ENCODE measurements at places on chromosomes 2 and 18.

- no peak for DNase-seq
These were observed 31.9 kb upstream of the CDH2 start for GRCh38 chr18:28208712-28209265.

DNA sequence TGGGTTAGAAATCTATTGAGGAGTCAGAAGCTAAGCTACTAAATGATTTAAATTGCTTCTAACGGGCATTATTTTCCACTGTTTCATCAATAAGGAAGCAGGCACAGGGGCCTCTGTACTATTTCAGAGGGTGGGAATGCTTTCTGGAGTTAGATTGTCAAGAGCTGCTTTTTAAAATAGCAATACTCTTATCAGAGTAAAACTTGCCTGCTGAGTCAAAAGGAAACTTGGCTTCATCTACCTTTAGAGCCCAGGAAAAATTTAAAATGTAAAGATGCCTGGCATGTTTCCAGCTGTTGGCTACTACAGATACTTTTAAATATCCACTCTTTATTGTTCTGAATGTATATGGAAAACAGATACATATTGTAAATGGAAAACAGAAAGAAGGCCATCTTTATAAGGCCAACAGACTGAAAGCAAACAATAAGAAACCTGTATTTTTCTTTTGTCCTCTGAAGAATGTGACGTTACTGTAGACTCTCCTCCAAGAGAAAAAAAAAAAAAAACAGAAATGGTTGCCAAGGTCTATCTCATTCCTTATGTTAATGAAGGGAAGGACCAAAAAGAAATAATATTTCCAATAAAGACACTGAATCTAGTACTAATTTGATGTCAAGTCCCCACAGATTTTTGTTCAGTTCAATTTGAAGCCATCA is 79.1 kb downstream of the FIGN start:
- peak; percentile 52 for DNase-seq

- DNase-seq, result no peak
These were observed 235.4 kb upstream of the SLC14A2 start for GRCh38 chr18:45379903-45380302.

- DNase-seq, result no peak
These were observed 248.8 kb downstream of the AGPS start for GRCh38 chr2:177641331-177641730.

DNA sequence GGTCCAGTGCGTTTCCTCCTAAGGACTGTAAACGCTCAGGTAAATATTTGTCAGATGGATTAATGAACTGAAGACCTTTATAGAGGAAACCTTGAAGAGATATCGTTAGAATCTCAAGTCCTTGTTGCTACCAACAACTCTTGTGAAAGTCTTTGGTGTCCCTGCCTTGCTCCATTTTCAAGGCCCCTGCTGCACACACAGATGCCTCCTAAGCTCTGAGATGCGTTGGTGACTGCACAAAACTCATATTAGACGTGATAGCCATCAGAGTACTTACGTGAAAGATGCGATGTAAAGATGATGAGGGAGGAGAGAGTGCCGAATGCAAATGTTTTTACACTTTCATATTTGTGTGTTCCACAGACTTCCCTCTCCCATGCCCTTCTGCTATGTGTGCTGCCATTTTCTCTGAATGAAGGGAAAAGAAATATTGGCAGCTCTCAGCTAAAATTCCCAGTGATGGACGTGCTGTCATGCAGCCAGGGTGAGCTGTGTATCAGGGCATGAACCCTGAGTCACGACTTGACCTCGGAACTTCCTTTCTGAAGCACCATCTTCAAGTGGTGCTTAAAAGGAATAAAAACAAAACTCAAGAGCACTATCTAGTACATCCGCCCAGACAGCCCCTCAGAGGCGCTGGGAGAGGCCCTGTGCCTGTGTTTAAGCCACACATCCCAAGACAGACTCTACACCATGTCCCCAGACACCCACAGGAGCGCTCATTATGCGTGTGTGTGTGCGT is 117.4 kb downstream of the FAM210A start:
- DNase-seq, result no peak

DNA sequence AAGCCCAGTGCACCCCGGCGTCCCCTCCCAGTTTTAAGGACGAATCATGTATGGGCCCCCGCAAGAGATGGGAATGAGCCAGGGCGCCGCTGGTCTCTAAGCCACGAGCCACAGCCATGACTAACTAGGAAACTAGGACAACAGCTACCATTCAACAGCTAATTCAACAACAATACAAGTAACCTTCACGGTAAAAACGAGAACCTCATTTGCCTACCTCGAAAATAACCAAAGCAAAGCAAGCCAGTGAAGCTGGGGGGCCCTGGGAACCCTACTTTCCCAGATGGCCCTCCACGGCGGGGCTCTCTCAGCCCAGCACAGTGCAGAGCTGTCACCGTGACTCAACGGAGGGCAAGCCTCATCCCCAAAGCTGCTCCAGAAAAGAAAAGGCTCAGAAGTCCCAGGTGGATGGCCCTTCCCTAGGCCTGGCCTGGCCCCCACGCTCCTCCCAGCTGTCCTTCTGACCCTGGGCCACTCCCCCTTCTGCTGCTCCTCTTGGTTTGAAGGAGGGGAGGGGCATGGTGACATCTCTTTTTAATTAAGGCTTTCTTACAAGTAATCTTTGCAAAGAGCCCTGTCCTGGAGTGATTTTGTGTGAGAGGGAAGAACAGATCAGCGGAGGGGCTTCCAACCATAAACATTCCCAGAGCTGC is 126.3 kb downstream of the HDAC4 start:
- peak; percentile 84 for DNase-seq

DNA sequence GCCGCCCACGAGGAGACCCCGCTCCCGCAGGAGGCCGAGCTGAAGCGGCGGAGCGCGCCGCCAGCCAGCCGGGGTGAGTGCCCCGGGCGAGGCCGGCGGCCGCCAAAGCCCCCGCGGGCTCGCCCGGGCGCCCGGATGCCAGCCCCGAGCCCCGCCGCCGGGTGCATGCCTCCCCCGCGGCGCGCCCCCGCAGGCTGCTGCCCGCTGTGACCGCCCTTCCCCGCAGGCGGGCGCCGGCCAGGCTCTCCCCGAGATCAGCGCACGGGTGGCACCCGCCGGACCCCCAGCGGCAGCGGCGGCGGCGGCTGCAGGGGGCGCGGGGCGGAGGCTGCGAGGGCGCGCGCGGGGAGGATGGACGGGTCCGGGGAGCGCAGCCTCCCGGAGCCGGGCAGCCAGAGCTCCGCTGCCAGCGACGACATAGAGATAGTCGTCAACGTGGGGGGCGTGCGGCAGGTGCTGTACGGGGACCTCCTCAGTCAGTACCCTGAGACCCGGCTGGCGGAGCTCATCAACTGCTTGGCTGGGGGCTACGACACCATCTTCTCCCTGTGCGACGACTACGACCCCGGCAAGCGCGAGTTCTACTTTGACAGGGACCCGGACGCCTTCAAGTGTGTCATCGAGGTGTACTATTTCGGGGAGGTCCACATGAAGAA is 470 bp downstream of the KCNF1 start:
- DNase-seq, result no peak

GRCh38 chr2:74290066-74290465 is 53.1 kb downstream of the SLC4A5 start:
- no peak for DNase-seq

- no peak for DNase-seq
These were observed 76.0 kb upstream of the CTDP1 start for GRCh38 chr18:79603321-79604204.

DNA sequence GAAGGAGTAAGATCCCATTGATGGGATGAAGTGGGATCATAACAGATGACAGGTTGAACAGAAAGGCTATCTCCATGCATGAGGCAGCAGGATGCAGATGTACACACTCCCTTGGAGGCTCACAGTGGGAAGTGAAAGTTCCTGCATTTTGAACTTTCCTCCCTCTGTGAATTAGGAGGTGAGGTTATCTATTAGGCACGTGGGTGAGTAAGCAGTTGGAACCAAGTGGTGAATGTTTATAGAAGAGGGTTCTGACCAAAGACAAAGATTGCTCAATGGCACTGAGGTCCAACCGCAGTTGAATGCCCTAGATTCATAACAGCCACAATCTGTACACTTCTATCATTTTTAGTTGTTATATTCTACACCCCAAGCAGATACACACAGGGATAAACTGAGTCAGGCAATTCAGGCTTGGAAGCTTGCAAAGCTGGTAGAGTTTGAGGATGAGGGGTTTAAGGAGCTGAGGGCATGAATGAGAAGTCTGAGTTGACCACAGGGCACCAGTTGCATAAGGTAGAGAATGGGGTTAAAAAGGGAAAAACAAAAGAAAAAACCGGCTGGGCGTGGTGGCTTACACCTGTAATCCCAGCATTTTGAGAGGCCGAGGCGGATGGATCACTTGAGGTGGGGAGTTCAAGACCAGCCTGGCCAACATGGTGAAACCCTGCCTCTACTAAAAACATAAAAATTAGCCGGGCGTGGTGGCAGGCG is 7.1 kb upstream of the KCMF1 start:
- DNase-seq, result peak; percentile 81

- DNase-seq, result no peak
These were observed 54.5 kb downstream of the SKA1 start for GRCh38 chr18:50429207-50429948.

- peak; percentile 20 for DNase-seq
These were observed 226.3 kb downstream of the CCDC85A start for GRCh38 chr2:56410140-56410539.

GRCh38 chr2:142951190-142952007 is 73.9 kb downstream of the KYNU start:
- no peak for DNase-seq

DNA sequence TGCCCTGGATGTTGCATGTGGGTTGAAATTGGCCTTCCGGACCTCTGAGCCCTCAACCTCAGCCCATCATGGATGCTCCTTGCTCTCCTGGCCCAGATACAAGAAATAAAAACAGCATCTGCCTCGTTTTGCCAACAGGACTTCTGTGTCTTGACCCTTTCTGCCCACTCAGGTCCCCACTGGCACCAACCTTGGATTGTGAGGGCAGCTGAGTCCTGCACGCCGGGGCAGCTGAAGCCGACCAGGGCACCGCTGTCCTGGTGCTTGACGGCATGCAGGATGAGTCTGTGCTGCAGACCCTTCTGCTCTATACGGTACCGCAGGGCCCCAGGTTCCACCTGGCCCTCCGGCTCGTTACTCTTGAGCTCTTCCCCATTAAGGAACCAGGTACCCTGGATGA is 4.7 kb downstream of the OBSL1 start:
- no peak for DNase-seq

DNA sequence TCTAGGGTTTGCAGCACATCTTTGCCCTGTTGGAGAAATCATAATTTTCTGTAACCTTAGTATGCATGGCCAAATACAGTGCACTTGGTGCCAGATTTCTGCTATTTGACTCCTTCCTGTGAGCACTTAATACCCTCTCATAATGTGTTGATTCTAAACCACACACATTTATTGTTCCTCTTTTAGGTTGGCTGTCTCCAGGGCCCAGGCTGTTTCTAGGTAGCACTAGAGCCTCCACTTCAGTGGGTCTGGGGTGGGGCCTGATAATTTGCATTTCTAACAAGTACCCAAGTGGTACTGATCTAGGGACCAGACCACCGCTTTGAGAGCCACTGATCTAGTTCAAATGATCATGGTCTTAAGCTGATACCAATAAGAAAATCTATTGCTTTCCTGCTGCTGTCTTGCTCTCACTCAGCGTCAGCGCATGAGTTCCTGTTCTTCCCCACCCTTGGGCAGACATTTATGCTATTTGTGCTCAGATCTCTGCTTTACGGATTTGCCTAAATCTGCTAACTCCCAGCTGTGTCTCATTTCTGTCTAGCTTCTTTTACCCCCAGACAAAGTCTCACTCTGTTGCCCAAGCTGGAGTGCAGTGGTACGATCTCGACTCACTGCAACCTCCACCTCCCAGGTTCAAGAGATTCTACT is 7.4 kb downstream of the PTRHD1 start:
- DNase-seq, result no peak

DNA sequence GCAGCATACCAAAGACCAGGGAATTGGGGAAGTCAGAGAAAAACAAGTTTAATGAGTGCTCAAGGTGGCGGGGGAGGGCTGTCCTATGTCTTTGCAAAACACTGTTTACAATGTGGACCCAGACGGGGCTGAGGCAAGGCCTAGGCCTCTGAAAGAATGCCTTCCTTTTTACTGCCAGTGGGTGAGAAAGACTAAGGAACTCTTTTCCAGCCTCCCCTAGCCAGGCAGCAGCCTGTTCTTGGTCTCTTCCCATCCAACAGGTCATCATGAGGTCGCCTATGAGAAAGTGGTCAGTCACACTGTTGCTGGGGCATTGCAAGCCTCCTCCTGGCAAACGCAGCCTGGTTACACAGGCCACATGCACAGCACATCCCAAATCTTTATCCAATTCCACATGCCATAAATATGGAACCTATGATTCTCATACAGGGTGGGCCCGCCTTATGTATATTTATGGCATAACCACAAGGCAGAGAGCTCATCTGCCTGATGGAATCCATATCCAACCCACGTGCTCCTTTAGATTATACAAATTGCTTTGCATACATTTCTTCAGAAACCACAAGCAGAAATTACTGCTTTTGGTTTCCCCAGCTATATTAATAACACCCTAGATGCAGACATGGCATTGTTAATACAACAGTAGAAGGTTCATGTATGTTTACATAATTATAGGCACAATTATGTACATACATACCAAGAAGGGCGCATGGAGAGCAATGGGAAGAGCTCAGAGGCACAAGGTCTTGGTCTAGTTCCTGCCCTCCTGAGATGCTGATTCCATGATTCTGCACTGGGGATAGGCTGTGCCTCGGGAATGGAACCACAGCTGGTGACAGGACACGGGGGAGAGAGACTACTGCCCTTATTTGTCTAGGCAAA is 48.6 kb downstream of the NRP2 start:
- DNase-seq, result peak; percentile 44

DNA sequence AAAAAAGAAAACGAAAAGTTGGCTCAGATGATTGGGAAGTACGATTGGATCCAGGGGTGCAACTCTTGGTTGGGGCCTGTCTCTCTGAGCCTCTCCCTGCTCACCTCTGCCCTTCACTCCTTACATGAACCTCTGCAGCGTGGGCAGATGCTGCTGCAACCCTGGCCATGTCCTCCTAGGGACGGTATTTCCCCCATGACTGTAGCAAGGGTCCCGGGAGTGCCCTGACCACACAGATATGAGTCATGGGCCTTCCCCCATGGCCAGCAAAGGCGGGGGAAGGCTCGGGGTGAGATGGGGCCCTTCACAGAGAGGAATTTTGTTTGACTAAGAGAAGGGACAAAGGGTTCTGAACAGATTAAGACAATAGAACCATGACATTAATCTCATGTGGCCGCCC is 129.0 kb downstream of the NCK2 start:
- DNase-seq, result peak; percentile 84

DNA sequence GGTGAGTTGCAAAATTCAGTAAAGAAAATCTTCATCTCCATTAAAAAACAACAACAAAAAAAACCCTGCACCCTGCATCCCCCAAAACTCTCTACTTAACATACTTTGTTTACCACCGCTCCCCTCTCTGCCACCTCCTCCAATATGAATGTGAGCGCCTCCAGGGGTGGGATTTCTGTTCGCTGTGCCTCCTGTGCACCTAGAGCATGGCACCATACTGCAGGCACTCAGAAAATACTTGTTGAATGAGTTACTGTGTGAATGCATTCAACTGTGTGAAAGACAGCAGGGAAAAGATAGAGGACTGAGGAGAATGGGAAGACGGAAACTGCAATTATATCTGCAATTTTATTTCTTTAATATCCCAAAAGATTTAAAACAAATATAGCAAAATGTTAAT is 4.5 kb downstream of the CEBPZ start:
- no peak for DNase-seq

All from astrocyte (in vitro differentiated cells and primary cell).